ENCODE measurements at places on chromosomes 5 and 9.

GRCh38 chr5:136016945-136017530, 11.8 kb upstream of the TGFBI start:
- DNase-seq = peak; percentile 96

GRCh38 chr9:75911390-75911789, 20.9 kb downstream of the PCSK5 start:
- DNase-seq = no peak

DNA sequence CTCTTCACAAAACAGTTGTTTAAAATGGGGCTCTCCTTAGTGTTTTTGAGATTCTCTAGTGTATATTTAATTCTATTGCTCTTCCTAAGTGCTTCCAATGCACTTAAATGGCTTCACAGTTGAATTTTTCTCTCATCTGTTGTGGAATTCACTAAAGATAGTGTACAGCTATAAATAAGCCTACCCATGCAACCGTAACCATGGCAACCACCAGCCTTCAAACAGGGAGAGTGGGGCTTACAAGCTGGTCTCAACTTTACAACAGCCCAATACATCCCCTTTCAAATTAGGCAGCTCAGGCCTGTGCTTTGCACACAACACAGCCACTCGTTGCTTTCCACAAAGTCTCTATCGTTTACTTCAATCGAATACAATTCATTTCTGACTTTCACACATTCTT, 144.0 kb upstream of the PLPPR1 start:
- DNase-seq = no peak

GRCh38 chr5:37133939-37134338, 115.2 kb downstream of the CPLANE1 start:
- DNase-seq = peak; percentile 64

DNA sequence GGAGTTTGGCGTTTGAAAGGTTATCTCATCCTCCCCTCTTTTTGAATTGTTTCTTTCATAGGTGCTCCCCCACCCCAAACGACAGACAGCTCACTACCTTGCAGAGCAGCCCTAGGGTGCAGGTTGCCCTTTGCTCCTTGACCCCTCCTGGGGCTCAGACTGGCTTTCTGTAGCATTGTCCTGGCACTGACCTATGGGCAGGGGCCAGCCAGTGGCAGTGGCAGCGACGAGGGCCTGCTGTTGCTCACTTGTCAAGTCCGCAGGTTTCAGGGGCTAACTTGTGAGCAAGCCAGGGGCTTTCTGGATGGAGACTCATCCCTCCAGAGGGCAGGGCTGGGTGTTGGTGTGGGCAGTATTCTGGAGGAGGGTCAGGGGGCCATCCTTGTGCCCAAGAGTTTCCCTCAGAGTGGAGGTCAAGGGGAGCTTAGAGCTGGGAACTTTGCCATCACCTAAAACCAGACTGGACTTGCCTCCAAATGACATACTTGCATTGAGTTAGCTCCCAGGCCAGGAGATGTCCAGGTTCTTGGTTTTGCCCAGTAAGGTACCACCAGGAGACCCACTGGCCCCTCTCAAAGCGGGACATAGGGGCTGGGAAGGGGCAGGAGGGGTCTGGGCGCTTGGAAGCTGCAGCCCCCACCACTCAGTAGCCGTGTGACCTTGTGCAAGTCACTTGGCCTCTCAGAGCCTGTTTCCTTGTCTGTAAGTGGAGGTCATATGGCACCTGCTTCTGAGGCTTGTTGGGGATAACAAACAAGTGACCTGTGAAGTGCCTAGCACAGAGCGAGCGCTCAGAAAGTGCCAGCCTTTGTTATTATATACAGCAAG, 53.5 kb upstream of the CDKN2AIPNL start:
- DNase-seq = no peak

GRCh38 chr9:137311171-137311985, 9.3 kb upstream of the NRARP start:
- no peak for DNase-seq

DNA sequence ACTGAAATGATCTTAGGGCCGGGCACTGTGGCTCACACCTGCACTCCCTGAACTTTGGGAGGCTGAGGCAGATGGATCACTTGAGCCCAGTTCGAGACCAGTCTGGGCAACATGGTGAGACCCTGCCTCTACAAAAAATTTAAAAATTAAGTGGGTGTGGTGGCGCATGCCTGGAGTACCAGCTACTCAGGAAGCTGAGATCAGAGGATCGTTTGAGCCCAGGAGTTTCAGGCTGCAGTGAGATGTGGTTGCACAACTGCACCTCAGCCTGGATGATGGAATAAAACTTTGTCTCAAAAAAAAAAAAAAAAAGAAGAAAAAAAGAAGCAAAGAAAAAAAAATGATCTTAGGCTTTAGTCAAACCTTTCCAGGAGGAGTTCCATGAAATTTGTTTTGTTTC, 41.8 kb downstream of the MEF2C start:
- no peak for DNase-seq

- DNase-seq = no peak
Observed at GRCh38 chr9:76999261-76999660, 20.2 kb upstream of the FOXB2 start.

- no peak for DNase-seq
Observed at GRCh38 chr5:13866792-13867191, 77.7 kb downstream of the DNAH5 start.

GRCh38 chr9:129270903-129271431, 92.9 kb upstream of the IER5L start:
- DNase-seq = peak; percentile 81

GRCh38 chr5:139904816-139905661, 109.4 kb downstream of the PSD2 start:
- DNase-seq = peak; percentile 29

DNA sequence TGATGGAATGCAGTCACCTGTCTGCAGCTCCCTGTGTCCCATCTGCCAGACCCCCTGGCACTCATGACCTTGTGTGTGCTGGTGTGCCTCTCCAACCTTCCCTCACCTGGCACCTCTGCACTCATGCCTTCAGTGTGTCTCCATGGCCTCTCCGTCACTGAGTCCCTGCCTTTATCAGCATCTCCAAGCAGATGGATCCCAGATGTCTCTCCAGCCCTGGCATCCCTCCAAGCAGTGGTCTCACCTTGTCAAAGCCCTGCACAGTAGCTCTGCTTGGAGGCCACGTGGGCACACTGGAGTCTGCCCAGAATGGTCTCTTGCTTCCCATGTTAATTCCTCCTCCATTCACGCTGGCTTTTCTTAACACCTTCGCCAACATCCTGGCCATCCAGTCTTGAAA, 84.8 kb downstream of the DAP start:
- DNase-seq = no peak

DNA sequence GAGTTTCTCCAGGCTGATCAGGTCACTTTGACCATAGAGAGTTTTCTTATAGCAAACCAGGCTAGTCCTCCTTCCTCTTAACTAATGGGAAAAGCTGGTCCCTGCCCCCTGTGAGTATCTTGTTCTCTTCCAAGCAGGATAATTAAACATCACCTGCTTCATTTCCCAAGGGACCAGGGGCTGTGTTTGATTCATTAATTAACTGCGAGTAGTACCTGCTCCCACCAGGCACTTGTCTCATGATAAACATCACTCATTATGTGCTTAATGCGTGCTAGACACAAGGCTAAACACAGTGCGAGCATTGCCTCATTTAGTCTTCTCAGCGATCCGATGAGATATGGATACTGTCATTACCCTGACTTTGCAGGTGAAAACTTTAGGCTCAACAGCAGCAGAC, 1.7 kb upstream of the FAM163B start:
- DNase-seq = no peak

DNA sequence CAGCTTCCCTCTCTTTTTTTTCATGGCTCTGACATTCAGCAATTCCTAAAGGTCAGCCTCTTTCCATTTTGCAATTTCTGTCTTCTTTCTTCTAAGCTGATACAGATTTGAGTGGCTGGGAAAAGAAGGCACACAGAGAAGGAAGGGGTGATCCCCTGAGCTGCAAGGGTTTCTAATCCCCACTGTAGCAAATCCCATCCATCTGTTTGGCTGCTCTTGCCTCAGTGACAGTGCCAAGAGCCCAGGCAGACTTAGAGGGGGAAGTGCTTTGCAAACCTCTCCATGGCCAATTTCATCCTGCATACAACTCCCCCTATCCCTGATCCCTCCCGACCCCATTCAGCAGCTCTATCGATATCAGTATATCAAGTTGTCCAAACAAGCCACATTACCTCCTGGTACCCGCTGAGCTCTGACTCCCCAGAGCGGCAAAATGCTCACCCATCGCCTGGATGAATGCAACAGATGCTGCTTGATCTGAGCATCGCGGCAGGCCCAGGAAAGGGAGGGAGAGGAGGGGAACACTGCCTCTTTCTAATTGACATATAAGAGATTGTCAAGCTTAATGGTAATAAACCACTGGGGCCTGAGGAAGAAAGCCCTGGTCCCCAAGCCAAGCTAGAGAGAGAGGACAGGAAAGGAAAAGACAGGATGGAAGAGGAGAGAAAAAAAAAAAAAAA, 268.9 kb downstream of the ASTN2 start:
- DNase-seq = no peak

DNA sequence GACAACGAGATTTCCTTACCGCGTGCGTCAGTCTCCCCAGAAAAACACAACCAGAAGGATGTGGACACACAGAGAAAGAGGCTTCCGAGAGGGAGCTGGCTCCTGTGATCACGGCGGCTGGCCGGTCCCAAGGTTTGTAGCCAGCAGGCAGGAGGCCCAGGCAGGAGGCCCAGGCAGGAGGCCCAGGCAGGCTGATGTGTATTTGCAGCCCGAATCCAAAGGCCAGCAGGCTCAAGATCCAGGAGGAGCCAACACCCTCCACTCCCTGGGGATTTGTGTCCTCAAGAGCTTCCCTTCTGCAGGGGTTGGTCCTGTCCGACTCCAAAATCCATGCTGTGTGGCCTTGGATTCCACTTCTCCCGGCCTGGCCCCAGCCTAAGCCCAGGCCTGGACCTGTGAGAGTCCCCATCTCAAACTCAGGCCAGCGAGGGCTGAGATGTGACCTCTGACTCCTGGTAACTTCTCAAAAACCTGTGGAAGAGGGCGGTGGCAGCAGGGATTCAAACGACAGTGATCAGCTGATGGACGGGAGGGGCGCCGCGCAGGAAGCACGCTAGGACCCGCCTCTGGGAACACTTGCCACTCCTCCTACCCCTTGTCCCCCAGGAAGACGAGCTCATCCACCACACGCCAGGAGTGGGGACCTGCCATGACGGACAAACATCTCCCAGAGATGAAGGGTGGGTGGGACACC, 75.0 kb upstream of the PPP1R26 start:
- no peak for DNase-seq

DNA sequence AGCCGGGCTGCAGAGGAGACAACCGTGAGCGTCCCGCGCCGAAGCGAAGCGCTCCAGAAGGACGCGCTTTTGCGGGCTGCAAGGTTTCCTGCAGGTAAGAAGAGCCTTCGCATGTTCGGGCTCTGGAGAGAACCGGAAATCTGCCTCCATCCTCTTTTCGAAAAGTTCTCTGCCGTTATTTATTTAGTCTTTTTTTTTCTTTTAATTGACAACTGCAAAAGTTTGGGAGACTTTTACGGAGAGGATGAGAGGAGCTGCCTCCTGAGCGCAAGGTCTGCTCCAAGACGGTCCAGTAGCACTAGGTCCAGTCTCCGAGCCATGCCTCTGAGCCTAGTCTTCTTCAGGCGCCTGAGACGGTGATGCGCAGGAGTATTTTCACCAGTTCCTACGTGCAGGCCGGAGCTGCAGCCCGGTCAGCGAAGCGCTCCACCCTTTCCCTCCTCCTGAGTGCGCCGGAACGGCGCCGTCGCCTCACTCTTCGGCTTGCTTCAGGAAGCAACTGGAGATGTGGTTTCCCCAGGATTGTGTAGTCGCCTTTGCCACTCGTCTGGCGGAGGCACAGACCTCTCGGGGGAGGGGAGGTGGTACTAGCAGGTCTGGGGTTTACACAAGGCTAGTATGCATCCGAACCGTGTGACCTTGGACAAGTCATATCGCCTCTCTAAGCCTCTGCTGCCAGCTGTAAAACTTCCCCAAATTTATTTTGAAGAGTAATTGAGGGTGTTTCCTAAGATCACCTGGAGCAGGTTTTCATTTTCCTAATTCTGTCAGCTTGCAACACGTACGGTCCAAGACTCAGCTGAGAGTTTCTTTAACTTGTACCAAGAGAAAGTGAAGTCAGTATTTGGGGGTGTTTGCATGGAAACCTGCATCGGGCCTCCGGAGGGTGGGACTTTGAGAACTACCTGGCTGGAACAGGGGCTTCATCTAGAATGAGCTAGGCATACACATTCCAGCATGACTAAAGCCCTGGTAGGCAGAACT, 4.5 kb downstream of the POU4F3 start:
- no peak for DNase-seq

DNA sequence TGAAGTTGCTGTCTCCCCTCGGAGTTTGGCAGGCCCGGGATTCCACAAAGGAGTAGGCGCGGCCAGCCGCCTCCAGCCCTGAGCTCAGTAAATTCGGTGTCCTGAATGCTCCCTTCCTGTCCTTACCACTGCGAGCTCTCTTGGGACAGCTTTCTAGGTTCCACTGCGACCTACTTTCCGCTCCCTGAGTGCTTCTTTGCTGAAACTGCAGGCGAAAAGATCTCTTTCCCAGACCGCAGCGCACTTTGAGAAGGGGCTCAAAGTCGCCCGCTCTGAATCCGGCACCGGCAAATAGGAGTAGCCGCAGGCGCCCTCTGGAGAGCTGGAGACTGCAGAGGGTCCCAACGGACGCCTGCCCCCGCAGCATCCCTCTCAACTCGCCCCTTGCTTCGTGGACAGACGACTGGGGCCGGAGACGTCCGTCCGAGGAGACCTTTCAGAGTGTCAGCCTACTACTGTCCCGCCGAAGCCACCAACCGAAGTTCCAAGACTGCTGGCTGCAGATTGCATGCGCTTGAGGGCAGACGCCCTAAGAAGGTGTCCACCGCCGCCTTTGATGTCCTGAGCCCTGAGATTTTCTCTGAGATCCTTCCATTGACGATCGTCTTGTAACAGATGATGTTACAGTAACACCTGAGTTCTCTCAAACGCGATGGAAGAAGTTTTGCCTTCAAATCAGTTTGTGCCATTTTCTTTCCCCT, 96.0 kb downstream of the ANXA2R start:
- DNase-seq = peak; percentile 58

GRCh38 chr9:109593612-109594011, 95.5 kb upstream of the PTPN3 start:
- DNase-seq = no peak

- DNase-seq = no peak
Observed at GRCh38 chr5:157107508-157107907, 1.3 kb downstream of the HAVCR2 start.

DNA sequence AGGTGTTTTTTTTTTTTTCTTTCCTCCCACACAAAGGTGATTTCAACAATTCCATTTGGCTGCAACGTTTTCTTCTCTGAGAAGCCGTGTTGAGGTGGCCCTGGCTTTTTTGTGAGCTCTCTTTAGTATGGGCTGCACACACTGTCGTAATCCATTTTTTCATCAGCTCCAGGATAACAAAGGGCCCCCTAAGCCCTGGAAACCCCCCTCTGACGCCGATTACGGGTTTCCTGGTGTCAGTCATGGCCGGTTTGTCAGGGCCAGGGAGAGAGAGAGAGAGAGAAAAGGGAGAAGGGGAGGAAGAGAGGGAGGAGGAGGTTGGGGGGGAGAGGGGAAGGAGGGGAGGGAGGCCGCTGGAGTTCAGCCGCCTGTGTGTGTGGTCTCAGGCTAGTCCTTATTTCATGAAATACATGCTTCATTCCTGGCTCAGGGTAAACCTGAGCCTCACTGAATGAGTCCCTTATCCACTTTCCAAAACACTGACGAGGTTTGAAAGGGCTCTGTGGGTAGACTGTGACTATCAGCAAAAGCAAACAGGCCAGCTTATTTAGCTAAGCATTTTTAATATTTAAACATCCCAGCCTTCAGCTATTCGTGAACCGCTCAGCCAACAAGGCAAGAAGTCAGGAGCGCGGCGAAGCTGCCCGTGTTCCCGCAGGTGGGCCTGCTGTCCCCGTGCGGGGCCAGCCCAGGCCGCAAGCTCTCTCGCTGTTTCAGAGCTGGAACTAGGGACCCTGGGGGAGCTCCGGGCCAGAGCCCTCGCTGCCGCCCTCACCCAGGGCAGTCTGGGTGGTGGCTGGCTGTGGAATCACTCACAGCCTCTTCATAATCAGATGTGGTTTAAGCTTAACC, 172.8 kb downstream of the ERCC6L2 start:
- no peak for DNase-seq
